HTR-8/SVneo (cell line): ENCODE measurements at places on chromosomes 13 and 19.

DNA sequence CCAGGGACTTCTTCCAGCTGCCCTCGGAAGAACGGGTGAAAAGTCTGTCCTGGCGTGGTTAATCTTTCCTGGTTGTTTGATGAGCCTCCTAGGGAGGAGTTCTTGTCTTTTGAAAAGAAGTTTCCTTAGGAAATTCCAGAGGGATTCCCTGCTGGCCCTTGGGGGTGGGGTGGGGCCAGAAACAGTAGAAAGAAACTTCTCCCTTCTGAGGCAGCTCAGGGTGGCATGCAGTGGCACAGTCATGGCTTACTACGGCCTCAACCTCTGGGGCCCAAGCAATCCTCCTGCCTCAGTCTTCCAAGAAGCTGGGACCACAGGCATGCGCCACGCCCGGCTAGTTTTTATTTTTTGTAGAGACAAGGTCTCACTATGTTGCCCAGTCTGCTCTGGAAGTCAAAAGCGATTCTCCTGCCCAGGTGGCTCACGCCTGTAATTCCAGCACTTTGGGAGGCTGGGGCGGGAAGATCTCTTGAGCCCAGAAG, 1.5 kb downstream of the ZNF101 start:
- no peak for DNase-seq

DNA sequence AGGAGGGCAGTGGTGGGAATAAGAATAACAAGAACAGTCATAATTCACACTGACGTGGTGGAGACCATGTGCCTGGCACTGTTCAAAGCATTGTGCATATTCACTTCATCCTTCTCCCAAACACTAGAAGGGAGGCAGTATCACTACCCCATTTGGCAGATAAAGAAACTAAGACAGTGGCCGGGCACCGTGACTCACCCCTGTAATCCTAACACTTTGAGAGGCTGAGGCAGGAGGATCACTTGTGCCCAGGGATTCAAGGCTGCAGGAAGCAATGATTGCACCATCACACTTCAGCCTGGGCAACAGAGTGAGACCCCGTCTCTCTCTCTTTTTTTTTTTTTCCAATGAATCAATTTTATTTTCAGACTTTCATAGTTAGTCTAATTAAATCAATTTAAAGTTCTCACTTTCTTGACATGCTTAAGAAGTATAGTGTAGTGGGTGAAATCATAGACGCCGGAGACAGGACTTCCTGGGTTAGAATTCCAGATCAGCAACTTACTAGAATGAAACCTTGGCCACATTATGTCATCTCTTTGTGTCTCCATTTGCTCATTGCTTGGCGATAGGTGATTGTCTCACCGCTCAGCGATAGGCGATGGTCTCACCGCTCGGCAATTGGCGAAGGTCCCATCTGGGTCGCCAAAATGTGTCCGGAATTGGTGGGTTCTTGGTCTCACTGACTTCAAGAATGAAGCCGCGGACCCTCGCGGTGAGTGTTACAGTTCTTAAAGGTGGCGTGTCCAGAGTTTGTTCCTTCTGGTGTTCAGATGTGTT, 5.3 kb upstream of the ATG4D start:
- DNase-seq: no peak

GRCh38 chr13:64088491-64088890, 2672.8 kb upstream of the PCDH20 start:
- no peak for DNase-seq

- DNase-seq: no peak
Observed at GRCh38 chr19:14843578-14843977, 5.1 kb downstream of the OR7A10 start.

GRCh38 chr19:48554385-48555091, 2.6 kb downstream of the SULT2B1 start:
- peak; percentile 77 for DNase-seq

DNA sequence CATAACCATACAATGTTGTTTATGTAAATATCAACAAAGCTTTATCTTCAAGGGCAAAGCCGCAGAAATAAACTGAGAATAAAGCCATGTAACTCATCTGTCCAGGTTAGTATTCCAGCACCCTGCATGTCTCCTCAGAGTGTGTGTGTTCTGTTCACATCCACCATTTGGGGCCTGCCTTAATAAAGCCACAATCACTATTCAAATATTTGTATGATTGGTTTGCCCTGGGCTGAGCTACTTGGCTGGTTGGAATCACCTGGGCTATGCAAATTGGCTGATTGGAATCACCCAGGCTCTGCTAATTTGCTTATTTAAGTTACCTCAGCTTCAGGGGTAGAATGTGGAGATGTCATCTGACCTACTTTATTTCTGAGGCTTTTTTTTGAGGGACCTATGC, 42.4 kb upstream of the ZNF737 start:
- DNase-seq: no peak
